ENCODE measurements at places on chromosomes 11 and 22. TPM values are rescaled to one million over a fixed set of nuclear protein-coding genes. Genes with fewer than 3 reads are reported as not detected.

CRYBB3 gene
- 0.64 TPM for total RNA-seq

ZNF74 gene
- 15.4 TPM for total RNA-seq

MRGPRX4 gene
- not detected for total RNA-seq

RAG2 gene
- total RNA-seq: not detected

DDI1 gene
- not detected for total RNA-seq

CHST1 gene
- 0.69 TPM for total RNA-seq

SLC22A8 gene
- not detected for total RNA-seq

BLID gene
- 8.9 TPM for total RNA-seq

SF3B2 gene
- 300 TPM for total RNA-seq

TRPT1 gene
- 43.2 TPM for total RNA-seq

AGBL2 gene
- not detected for total RNA-seq

All from HCT116 (cell line).